ENCODE measurements at places on chromosomes 1 and 21.

- DNase-seq = no peak
Observed at GRCh38 chr21:46049890-46050667, 47.8 kb upstream of the COL6A2 start.

GRCh38 chr1:204475656-204476432 lies 18.8 kb downstream of the PIK3C2B start:
- no peak for DNase-seq

DNA sequence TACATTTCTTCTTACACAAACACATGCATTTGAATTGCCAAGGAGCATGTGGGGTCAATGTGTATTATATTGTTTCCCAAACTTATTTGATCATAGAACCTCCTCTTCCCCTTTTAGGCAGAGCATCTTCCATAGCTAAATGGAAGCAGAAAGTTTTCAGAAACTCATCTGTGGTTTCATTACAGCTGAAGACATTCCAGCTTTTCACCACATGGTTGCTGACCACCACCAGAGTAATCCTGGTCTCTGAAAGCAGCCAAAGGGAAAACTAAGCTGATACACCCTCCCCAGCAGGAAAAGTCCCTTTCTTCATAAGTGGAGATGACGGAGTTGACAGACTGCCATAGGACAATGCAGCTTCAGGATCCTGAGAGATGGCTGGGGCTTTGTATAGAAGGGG lies 30.2 kb upstream of the OTUD3 start:
- DNase-seq = no peak

DNA sequence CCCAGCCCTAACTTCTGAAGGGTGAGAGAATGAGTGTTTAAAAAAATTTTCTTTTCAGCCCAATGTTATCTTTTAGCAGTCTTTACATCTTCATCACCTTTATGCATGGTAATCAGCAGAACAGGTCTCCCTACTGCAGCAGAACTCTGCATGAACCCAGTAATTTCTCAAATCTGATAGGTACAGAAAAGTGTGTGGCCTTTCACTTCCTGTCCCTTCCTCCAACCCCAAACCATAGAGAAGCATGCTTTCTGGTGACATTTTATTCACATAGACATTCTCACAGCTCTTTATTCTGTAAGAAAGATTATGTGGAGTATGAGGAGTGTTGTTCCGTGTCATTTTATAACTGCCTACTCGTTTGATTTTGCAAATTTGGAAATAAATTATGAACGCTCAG lies 68.6 kb downstream of the RPAP2 start:
- no peak for DNase-seq

GRCh38 chr1:234140388-234140787 lies 232.9 kb upstream of the COA6 start:
- DNase-seq = no peak
